ENCODE measurements at places on chromosomes 1 and 21.

- DNase-seq = no peak
Measured at GRCh38 chr21:26169061-26169610, 1.4 kb downstream of the APP start.

GRCh38 chr1:200969726-200970561 lies 53.6 kb downstream of the KIF21B start:
- no peak for DNase-seq

GRCh38 chr1:218205721-218206120 lies 79.4 kb upstream of the RRP15 start:
- DNase-seq = no peak

GRCh38 chr1:15808955-15809354 lies 1.5 kb upstream of the UQCRHL start:
- DNase-seq = no peak

GRCh38 chr1:114345930-114346479 lies 165.0 kb downstream of the TRIM33 start:
- DNase-seq = no peak

DNA sequence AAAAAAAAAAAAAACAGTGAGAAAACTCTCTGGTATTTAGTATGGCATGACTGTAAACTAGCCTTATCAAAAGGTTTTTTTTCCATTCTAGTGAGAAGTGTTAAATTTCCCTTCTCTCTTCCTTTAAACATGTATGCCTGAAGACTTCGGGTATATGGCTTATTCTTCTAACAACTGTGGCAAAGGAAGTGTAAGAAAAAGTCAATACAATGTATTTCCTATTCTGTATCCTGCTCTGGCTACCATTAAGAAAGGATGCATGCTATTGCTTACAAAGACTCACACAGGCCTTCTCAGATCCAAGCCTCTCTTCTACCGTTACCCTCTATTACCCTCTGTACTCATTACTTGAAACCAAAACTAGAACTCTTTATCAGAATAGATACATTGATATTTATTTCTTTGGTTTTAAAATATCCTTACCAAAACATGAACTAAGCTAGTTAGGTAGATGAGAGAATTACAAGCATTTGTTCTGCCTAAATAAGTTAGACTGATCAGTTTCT lies 8.4 kb downstream of the CEPT1 start:
- no peak for DNase-seq

GRCh38 chr1:175208773-175209492 lies 16.4 kb upstream of the KIAA0040 start:
- DNase-seq = no peak

- no peak for DNase-seq
Measured at GRCh38 chr21:26438976-26439375, 134.1 kb downstream of the CYYR1 start.

GRCh38 chr21:27649762-27650161 lies 682.9 kb upstream of the ADAMTS5 start:
- no peak for DNase-seq

DNA sequence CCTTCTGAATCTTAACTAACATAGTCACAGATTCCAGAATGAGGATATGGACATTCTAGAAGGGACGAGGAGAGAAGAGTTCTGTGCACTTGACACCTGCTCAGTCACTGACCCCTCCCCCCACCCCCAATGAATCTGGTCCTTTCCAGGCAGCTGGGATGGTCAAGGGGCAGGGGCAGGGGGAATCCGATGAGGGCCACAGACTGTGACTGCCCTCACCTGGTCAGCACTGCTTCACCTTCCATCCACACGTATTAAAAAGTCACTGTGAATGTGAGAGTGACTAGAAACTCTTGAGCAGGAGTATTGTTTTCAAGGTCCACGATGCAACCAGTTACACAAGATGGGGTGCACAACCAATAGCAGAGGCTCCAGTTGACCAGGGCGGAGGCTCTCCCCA lies 9.5 kb upstream of the PRAMEF12 start:
- DNase-seq = no peak

- DNase-seq = no peak
Measured at GRCh38 chr1:32769524-32770220, 47.5 kb downstream of the YARS1 start.

GRCh38 chr1:6251681-6252373 lies 7.8 kb downstream of the HES3 start:
- no peak for DNase-seq

GRCh38 chr1:213572912-213573647 lies 414.7 kb upstream of the PROX1 start:
- no peak for DNase-seq

DNA sequence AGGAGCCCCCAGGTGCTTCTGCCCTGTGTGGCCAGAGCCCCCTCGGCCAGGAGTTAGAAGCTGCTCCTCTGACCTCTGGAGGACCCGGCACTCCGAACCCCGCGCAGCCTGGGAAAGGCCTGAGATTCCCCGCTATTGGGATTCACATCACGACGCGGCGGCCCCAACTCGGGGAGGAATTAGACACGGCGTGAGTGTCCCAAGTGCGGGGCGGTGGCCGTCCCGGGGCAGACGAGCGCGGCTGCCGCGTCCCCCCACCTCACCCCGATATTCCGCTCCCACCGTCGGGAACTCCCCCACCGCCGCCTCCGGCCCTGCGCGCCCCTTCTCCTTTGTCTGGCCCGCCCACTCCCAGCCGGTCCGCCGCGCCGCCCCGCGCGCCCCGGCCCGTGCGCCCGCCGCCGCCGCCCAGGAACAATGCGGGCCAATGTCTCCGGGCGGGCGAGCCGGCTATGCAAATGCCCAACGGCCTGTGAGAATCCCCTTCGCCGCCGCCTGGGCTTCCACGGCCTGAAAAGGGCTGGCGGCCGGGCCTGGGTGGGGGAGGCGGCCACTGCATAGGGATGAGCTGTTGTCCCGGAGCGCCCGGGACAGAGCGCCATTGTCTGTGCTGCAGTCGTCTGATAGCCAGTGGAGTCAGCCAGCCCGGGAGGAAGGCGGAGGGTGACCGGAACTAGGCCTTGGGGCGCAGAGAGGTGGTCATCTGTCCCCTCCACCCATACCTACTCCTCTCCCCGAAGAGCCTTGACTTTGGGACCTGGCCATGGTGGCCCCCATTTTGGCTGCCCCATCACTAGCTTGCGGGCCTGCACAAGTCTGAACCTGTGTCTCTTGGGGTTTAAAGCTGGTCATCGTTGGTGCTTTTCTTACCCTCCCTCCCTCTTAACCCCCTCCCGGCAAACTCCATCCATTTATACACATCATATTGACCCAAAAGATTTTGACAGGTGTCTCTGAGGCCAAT lies 19.4 kb downstream of the RHBG start:
- DNase-seq = no peak

DNA sequence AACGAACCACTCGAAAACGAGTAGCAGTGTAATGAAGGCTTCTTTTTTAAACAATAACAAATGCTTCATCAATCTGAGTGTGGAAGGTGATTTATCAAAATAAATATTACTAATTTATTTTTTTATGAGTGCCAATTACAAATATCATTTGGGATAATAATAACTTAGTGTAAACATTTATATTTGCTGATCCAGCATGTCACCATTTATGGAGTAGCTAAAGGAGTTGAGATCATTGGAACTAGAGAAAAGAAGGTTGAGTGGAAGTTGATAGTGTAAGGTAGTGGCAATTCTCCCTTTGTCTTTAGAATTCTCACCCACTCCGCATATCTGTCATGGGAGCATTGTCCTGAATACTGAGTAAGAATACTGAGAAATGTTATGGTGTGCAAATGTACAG lies 67.1 kb upstream of the KIF26B start:
- DNase-seq = no peak

DNA sequence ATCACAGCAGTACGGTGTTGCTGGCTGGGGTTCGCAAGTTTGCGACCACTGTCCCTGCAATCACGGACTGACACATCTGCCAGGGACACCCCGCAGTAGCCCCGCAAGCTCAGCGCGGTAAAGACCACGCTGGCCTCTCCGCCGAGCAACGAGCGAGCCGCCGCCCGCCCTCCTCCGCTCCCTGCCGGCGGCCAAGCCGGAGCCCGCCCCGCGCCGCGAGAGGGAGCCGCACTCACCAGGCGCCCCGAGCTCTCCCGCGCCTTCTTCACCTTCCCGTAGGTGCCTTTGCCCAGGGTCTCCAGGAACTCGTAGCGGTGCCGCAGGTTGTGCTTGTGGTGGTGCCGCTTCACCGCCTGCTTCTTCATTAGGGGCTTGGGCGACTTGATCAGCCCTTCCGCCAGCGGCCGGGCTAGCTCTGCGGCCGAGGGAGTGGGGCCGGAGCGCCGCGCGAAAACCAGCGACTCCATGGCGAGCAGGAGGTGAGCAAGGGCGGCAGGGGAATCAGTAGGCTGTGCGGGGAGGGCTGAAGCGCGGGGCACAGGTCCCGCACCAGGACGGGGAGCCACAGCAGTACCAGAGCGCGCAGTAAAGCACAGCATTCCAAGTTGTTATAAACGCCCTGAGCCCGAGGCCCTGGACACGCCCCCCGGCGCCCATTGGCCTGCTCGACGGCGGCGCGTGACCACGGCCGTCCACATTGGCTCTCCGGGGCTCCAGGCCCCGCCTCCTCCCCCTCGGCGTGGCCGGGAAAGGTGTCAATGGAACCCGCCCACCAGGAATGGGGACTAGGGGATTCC lies at the start of gene NUAK2:
TSS of gene NUAK2 (minus strand) at position 584 of the 797 bp plus-strand sequence. CDS start at position 467, 117 bp downstream.
- peak; percentile 51 for DNase-seq

DNA sequence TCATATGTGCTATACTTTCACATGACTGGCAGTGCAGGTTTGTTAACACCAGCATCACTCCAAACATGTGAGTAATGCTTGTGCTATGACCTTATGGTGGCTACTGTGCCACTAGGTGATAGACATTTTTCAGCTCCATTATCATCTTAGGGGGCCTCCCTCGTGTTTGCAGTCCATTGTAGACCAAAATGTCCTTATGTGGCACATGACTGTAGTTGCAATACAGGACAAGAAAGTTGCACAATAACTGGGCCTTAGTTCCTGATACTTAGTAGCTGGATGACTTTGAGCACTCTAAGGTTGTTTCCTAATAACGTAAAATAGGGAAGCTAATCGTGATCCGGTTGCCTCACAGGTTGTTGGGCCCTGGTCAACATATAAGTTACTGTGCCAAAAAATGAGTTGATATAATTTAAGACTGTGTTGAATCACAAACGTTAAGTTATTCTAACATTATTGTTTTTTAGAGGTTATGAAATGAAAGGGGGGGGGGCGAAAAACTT lies 511 bp upstream of the SNX27 start:
- DNase-seq = no peak

- DNase-seq = no peak
Measured at GRCh38 chr1:67171574-67171955, 5.3 kb downstream of the IL23R start.

GRCh38 chr1:24202987-24203386 lies 15.9 kb upstream of the IFNLR1 start:
- DNase-seq = no peak

GRCh38 chr1:29251164-29252124 lies 15.1 kb downstream of the PTPRU start:
- no peak for DNase-seq

Data from esophagus squamous epithelium (tissue), 5 donors.